ENCODE measurements at places on chromosomes 7 and 10.
A peak's percentile ranks its signal among the peaks of the same experiment; 100 is the strongest.

- no peak for DNase-seq
Observed at GRCh38 chr10:124010024-124010423, 83.4 kb downstream of the CHST15 start.

GRCh38 chr10:12941966-12942365 lies 59.5 kb downstream of the CCDC3 start:
- DNase-seq: no peak

DNA sequence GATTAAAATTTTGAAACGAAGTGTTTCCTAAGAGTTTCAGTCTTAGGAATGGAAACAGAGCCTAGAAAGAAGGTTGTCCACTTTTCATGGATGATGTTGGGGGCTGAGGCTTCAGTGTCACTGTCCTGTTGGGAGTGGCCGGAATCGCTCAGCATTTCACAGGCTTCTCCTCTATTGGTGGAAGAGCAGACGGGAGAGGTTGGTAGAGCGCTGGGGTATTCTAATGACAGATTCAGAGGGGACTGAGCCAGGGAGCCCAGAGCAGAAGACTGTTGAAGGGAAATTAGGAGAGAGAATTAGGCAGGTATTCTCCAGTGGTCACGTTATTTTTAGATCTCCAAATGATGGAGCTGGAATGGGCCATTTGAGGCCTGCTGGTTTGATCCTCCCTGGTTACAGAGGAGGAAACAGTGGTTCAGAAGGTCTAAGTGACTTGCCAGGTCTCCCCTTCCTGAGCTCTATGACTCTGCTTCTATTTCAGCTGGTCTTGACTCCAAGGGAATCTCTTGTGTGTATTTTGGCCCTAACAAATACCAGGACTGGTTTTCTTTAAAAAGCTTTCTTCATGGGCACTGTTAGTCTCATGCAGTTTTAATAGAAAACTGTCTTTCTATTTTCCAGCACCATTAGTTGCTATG lies 35.7 kb upstream of the EEPD1 start:
- DNase-seq: no peak

- DNase-seq: no peak
Observed at GRCh38 chr7:14170872-14171271, 181.4 kb upstream of the ETV1 start.

- DNase-seq: no peak
Observed at GRCh38 chr7:151133986-151134742, 33.3 kb downstream of the GBX1 start.

DNA sequence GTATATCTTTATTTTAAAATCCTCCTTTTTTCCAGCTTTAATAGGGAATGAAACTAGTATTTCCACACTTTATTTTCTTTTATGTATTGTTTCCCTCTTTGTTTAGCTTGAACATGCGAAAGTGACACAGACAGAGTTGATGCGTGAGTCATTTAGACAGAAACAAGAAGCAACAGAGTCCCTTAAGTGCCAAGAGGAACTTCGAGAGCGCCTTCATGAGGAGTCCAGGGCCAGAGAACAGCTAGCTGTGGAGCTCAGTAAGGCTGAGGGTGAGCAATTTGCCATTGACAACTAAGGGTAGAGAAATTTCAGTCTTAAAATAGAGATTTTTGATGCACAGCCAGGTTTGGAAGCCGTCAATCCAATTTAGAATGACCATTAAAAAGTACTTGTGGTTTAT lies 73.1 kb downstream of the CYP51A1 start:
- peak; percentile 81 for DNase-seq

DNA sequence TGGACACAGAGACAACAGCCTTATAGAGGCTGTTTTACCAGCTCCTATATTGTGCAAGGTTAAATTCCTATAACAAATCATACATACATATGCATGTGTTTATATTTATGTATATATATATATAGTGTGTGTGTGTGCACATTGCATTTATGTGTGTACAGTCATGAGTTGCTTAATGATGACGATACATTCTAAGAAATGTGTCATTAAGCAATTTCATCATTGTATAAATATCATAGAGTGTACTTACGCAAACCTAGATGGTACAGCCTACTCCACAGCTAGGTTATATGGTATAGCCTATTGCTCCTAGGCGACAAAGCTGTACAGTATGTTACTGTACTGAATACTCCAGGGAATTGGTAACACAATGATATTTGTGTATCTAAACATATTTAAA lies 30.1 kb upstream of the TNKS2 start:
- peak; percentile 21 for DNase-seq

- no peak for DNase-seq
Observed at GRCh38 chr7:7911369-7912123, 57.0 kb upstream of the GLCCI1 start.

GRCh38 chr10:34635111-34635510 lies 180.0 kb downstream of the PARD3 start:
- no peak for DNase-seq

GRCh38 chr7:74475243-74475986 lies 21.7 kb downstream of the GTF2IRD1 start:
- no peak for DNase-seq

DNA sequence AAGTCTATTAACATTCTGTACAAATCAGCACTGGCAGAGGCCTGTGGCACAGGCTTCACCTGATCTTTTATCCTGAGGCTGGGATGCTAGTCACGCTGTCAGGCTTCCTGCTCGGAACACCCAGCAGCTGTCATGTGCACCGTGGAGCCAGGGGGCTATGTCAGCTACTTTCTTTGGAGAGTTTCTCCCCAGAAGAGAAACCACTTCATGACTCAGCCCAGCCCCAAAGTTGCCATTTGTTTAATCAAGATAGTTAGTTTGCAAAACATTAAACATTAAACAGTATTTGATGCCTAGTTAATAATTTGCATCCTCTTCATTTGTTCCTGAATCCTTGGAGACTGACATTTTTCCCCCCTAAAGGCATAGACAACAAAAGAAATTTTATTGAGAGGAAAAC lies at the start of gene HABP2:
Gene HABP2 (plus strand): TSS at position 353 of the 400 bp plus-strand sequence. CDS start 69 bp downstream, outside the sequence.
- no peak for DNase-seq

- no peak for DNase-seq
Observed at GRCh38 chr10:46528675-46529615, 27.5 kb downstream of the GPRIN2 start.

DNA sequence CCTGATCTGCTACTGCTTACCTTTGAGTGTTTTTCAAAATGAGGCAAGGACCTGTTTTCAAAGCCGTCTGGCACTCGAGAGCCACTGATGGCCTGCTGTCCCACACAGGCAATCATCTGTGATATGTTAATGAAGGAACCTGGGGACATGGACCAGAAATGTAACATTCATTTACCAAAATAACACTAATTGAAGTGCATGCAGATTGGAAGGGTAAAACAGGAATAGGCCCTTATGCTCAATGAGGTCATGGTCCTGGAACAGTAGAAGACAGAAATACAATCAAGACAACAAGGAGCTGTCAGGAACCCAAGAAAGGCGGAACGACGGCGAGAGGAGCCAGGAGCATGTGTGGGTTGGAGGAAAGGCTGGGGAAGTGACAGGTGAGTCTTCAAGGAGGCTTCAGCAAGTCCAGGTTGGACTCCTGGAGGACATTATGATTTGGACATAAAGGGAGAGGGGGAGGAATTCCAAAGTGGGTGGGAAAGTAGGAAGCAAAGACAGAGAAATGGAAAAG lies 28.3 kb downstream of the POLR3A start:
- DNase-seq: no peak

DNA sequence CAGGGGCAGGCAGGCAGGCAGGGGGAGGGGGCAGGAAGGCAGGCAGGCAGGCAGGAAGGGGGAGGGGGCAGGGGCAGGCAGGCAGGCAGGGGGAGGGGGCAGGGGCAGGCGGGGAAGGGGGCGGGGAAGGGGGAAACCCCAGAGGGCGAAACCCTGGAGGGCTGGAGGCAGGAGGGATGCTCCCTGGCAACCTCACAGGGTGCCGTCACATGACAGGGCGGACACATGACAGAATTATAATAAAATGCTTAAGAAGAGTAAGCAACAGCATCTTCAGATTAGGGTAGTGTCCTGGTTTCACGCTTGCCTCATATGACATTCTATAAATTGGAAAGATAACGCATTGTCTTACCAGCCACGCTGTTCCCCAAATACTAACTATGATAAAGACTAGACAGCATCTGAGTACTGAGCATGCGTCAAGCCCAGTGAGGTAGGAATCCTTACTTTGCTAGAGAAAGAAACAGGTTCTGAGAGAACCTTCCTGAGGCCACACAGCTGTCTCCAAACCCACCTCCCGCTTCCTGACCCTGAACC lies 131.6 kb downstream of the DIP2C start:
- DNase-seq: no peak

DNA sequence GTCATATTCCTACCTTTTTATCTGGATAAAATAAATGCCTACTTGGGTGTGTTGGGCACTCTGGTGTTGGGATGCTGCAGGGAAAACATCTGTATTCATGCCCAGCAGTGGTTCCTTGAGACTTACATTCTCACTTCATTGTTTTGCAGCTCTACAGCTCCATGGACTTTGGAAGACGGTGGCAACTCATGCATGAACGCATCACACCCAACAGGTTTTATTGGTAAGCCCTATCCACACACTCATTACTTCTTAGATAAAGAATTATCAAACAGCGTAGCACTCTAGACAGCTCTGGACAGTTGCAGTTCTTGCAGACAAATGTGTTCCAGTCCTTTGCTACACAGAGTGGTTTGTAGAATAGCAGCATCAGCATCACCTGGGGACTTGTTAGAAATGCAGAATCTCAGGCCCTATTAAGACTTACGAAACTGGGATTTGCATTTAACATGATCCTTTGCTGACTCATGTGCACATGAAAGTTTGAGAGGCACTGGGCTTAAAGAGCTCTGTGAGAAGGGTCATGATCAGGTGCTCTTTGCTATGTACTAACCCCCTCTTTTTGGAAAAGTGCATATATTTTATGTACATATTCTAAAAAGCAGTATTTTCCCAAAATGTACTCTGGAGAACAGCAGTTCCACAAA lies 401.9 kb downstream of the SORCS3 start:
- DNase-seq: no peak

DNA sequence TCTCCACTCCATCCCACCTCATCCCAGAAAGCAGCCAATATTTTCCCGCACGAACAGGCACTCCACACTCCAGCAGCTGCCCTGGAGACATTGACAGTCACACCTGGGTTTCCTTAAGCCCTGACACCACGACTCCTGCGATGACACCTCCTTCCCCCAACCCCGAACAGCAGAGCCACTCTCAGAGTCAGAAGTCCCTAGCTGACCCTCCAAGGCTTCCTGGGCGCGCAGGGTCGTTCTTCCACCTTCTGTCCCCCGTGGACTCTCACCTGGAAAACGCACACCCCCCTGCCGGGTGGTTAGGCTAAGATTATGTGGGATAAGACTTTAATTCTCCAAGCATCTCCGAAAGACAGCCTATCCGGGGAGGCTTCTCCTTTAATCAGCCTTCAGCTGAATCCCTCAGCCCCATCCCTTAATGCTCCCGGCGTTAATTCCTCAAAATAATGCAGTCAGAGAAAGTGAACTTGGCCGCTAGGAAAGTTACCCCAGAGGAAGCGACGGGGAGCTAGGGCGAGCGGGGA lies 1.1 kb downstream of the DENND11 start:
- DNase-seq: peak; percentile 19

GRCh38 chr10:70403483-70404035 lies 386 bp upstream of the EIF4EBP2 start:
- DNase-seq: no peak

DNA sequence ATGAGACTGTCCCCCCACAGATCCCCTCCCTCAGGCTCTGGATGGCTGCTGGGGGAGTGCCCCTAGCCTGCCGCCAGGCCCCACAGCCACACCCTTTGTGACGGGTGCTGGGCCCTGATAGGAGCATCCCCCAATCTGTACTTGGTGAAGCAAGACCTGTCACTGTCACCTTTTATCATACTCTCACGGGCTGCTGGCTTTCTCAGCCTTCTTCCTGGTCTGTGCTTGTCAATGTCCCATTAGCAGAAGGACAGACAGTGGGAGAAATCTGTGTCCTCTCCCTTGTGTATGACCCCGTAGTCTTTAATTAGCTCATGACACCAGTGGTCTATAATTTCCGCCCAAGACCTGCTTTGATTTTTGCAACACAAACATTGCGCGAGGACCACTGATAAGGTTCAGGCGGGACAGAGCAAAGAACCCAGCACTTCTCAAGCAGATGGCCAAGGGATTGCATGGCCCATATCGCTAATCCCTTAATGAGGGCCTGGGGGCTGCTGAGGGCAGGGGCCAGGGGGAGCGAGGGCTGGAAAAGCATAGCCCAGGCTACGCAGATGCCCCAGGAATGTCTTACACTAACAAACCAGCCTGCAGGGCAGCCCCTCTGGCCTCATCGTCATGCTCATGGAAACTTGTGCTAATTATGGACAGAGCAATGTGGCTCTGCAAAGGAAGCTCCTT lies 127.8 kb downstream of the PTPN20 start:
- no peak for DNase-seq

DNA sequence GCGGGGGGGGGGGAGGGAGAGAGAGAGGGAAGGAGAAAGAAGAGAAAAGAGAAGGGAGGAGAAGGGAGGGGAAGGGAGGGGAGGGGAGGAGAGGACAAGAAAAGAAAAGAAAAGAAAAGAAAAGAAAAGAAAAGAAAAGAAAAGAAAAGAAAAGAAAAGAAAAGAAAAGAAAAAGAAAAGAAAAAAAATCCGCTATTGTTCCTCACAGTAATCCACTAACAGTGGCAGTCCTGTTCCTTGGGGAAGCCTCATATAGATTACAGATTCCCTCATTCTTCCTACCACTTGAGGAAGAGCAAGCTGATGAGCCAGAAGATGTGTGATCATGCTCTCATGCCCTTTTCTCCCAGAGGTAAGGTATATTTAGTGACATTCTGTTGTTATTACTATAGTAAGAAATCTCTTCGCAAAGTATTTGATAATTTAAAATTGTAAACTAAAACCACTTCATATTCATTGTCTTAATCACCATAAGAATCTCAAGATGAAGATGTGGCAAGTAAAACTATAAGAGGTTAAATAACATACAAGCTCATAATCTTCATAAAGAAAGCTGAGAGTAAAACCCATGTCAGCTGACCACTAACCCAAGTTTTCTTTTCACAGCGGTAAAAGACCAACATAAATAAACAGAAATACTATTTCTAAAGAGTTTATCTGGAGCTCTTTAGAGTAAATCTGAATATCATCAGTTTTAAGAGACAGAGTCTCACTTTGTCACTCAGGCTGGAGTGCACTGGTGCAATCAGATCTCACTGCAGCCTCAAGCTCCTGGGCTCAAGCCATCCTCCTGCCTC lies 128.1 kb downstream of the JMJD1C start:
- DNase-seq: no peak

GRCh38 chr7:27329909-27330308 lies 87.3 kb downstream of the EVX1 start:
- no peak for DNase-seq

GRCh38 chr7:102208826-102209225 lies 77.8 kb upstream of the SH2B2 start:
- DNase-seq: no peak

- DNase-seq: no peak
Observed at GRCh38 chr7:126541406-126541805, 711.3 kb downstream of the GRM8 start.

DNA sequence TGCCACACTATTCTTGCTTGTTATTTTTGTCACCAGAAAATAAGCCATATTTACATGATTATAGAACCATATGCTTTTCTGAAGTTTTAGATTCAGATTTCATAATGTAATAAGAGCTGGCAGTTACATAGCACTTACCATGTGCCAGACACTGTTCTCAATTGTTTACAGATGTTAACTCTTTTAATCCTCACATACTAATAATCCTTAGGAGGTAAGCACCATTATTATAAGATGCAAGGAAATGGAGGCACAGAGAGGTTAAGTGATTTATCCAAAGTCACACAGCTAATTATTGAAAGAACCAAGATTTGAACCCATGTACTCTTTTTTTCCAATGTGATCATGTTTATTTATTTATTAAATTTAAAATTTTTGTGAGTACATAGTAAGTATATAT lies 57.2 kb downstream of the CREB5 start:
- DNase-seq: no peak

Data from suppressor macrophage treated with lipopolysaccharide for 4 hours (primary cell).